ENCODE measurements at places on chromosomes 7 and 10.

GRCh38 chr7:18119985-18120384 is 92.3 kb upstream of the PRPS1L1 start:
- DNase-seq, result no peak

GRCh38 chr7:29249383-29249750 is 54.8 kb downstream of the CHN2 start:
- no peak for DNase-seq

DNA sequence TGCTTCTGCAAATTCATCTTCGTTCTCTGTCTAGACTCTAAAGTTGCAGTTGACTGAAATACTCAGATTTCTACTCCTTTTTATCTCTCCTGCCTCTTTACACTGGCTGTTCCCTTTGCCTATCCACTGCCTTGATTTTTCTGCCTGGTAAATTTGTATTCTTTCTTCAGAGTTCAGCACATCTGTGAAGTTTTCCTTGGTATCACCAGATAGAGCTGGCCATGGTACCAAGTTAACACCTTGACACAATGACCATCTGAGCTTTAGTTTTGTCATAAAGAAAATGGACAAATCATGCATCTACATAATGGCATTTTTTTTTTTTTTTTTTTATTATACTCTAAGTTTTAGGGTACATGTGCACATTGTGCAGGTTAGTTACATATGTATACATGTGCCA is 143.0 kb downstream of the PPP1R3A start:
- no peak for DNase-seq

DNA sequence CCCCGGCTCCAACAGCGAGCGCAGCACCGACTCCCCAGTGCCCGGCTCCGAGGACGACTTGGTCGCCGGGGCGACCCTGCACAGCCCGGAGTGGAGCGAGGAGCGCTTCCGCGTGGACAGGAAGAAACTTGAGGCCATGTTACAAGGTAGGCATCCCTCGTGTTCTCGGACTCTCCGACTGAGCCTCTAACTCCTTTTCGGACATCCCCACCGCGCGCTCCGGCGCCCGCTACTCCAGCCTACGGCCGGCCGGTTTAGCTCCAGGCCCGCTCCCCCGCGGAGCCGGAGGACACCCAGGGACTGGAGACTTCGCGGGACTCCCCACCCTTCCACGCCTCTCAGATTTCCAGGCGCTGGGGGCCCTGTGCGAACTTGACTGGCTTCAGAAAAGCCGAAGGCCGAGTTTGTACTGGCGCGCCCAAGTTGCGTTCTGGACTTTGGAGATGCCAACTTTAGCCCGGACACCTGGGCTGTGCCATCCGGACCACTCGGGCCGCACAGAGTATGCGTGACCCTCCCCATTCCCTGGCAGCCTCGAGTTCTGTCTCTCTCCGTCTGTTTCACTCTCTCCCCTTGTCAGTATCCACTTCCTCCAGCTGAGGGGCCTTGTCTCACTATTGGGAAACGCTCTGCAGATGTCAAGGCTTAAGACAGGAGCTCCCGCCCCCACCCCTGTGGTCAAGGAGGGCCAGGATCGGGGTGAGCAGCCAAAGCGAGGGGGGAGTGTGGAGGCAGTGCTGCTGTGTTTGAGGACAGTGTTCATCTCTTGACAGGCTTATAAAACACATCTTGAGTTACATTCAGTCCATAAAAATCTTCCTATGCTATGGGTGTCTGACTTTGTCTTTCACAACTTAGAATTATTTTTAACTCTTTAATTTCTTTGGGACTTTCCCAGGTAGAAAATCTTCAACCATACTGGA is 777 bp downstream of the BICC1 start:
- DNase-seq, result peak; percentile 69

DNA sequence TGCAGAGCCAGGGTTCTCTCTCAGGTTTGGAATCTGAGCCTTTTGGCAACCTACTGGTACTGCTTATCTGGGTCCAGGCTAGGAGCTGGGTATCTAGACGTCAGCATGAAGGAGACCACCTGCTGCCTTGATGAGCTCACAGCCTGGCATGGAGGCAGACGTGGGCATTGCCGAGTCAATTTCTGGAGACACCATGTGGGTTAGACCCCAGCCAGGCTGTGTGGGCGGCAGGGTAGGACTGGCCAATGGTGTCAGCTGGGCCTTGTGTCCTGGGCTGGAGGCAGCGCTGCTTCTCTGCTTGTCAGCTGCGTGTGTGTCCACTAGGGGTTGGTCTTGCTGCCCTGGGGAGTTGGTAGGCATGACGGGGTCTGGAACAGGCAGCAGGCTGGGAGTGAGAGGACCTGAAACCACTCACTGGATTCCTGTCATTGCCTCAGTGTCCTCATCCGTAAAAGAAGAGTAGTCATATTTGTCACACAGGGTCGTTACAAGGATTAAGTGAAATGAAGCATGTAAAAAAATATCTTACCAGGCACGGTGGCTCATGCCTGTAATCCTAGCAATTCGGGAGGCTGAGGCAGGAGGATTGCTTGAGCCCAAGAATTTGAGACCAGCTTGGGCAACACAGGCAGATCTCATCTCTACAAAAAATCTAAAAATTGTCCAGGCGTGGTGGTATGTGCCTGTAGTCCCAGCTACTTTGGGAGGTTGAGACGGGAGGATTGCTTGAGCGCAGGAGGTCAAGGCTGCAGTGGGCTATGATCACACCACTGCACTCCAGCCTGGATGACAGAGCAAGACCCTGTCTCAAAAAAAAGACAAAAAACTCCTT is 31.7 kb upstream of the ANKRD2 start:
- DNase-seq, result no peak

DNA sequence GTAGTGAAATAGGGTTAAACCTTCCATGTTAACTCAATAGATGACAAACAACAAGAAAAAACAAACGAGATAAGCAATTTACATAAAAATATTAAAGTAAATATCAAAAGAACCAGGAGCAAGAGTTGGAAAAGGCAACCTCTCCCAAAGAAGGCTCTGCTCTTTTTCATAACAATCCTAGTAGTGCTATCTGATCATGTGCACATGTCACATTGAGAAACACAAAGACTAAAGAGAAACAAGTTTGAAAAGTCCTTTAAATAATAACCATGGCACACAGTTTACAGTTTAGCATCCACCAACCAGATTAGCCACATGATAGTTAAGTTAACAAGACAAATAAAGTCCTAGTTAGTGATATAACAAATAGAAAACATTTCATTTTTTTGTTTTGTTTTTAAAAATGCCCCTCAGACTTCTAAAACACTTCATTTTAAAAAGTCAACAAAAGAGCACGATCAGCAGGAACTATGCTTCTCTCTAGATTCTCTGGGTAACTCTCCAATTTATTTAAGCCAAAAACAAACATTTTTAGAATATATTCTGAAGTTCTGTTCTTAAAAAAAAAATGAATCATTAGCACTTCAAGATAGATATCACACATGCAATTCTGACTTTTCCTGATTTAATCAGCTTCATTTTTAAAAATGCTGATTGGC is 110.4 kb downstream of the PARD3 start:
- no peak for DNase-seq

DNA sequence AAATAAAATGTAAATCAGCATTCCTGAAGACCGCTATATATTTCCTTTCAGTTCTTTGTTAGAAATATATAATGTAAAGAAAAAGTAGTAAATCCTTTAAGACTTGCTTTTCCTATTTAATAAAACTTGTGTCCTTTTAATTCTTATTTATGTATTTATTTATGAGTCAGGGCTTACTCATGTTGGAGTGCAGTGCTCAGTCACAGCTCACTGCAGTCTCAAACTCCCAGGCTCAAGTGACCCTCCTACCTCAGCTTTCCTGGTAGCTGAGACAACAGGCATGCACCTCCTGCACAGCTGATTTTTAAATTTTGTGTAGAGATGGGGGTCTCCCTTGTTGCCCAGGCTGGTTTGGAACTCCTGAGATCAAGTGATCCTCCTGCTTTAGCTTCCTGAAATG is 724.5 kb downstream of the ANKRD7 start:
- no peak for DNase-seq

DNA sequence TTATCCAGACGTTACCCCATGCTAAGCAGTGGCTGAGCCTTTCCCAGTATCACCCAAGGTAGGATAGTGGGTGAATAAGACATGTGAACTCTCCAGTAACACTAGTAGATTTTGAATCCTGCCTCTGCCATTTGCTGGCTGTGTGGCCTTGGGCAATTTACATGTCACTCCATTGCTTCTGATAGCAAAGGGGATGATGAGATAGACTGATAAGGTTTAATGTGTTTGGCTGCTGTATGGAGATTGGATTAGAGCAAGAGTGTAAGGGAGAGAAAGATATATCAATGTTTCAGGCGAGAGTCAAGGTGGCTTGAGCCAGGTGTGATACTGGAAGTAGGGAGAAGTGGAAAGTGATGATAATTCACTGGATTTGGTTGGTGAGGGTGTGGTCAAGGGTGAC is 40.1 kb upstream of the EEPD1 start:
- DNase-seq, result no peak

- no peak for DNase-seq
Observed at GRCh38 chr10:3357737-3358136, 185.2 kb upstream of the PITRM1 start.

DNA sequence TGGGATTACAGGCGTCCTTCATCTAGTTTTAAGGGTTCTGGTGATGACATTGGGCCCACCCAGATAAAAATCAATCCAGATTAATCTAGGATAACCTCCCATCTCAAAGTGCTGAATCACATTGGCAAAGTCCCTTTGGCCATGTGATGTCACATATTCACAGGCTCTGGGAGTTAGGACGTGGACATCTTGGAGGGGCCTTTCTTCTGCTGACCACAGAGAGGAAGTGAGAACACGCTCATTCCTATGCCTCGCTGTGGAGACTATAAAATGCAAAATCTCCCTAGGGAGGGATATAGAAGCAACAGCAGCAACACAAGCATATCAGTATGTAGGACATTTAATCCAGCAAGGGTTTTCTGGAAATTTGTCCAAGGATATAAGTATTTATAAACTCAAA is 266.0 kb upstream of the PITRM1 start:
- no peak for DNase-seq

GRCh38 chr7:45242698-45243097 is 85.1 kb downstream of the RAMP3 start:
- no peak for DNase-seq

DNA sequence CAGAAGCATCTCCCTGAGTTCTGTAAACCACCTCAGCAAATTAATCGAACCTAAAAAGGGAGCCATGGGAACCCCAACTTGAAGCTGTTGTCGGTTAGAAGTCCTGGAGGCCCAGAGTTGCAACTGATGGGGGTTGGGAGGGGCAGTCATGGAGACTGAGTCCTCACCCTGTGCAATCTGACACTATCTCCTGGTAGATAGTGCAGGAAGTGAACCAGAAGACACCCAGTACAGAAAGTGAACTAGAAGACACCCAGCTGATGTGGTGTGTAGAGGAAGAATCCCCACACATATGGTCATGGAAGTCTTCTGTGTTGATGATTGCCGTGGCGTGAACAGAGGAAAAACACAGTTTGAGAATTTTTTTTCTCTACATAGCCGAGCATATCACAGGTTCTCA is 58.8 kb upstream of the SRRM3 start:
- no peak for DNase-seq

DNA sequence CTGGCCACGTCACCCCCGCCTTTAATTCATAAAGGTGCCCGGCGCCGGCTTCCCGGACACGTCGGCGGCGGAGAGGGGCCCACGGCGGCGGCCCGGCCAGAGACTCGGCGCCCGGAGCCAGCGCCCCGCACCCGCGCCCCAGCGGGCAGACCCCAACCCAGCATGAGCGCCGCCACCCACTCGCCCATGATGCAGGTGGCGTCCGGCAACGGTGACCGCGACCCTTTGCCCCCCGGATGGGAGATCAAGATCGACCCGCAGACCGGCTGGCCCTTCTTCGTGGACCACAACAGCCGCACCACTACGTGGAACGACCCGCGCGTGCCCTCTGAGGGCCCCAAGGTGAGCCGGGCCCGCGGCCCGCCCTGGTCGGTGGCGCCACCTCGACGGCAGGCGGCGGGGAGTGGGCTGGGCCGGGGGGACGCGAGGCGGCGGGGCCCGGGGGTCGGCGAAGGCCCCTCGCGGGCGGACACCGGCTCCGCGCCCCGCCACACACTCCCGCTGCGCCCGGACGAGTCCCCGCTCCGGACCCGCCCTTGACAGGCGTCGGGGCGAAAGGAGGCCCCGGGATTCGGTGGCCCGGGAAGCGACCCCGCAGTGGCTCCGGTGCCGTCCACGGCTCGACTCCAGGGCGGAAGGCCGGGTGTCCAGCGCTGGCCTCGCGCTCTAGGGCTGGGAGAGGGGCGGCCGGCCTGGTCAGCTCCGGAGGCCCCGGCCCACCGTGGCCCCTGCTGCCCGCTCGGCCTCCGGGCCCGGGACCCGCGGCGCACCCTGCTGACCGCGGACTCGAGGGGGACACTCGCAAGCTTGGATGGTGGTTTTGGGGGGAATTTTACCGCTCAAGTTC is 557 bp downstream of the BAG3 start:
- DNase-seq, result no peak

DNA sequence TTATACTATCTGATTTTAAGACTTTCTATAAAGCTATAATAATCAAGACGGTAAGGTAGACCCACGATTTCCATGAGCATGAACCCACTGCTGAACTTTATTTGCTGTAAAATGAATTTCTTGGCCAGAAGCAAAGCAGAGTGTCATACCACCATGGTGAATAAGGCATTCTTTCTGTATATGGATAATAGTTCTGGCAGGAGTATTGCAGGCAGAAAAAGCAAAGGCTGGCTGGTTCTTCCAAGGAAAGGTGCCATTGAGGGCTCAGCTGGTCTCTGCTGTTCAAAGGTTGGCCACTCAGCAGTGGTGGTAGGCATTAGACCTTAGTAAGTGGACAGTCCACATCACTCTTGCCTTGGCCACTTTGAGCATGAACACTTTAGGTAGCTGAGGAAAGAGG is 104.1 kb upstream of the KCNMA1 start:
- no peak for DNase-seq

GRCh38 chr7:107474104-107474521 is 4.3 kb downstream of the GPR22 start:
- no peak for DNase-seq

DNA sequence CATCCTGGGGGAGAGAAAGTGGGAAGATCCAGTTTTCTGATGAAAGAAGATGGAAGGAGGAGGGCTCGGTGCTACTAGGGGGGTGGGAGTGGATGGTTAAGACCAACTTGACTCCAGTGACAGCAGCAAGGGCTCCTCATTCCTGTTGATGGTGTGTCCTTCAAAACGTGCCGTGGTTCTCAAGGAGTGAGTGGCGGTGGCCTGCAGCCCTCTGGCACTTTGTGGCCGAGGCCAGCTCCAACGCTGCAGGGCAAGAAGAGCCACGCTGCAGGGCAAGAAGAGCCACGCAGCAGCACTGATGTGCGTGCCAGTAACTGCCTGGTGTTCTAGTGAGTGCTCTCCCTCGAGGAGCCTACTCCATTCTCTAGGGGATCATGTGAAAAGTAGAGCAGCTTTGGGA is 72.1 kb downstream of the GRK5 start:
- no peak for DNase-seq

DNA sequence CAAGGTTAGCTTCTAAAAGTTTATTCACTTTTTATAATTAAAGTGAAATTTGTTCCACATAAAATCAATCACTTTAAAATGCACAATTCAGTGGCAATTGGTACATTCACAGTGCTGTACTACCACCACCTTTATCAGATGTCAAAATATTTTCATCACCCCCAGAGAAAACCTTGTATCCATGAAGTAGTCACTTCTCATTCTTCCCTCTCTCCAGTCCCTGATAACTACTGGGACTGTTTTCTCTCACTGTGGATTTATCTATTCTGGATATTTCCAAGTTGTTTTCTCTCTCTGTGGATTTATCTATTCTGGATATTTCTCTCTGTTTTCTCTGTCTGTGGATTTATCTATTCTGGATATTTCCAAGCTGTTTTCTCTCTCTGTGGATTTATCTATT is 435.4 kb upstream of the CNTNAP2 start:
- no peak for DNase-seq
